ENCODE measurements at places on chromosomes 1 and 21. TPM values are rescaled to one million over a fixed set of nuclear protein-coding genes. Genes with fewer than 3 reads are reported as not detected.

DNA sequence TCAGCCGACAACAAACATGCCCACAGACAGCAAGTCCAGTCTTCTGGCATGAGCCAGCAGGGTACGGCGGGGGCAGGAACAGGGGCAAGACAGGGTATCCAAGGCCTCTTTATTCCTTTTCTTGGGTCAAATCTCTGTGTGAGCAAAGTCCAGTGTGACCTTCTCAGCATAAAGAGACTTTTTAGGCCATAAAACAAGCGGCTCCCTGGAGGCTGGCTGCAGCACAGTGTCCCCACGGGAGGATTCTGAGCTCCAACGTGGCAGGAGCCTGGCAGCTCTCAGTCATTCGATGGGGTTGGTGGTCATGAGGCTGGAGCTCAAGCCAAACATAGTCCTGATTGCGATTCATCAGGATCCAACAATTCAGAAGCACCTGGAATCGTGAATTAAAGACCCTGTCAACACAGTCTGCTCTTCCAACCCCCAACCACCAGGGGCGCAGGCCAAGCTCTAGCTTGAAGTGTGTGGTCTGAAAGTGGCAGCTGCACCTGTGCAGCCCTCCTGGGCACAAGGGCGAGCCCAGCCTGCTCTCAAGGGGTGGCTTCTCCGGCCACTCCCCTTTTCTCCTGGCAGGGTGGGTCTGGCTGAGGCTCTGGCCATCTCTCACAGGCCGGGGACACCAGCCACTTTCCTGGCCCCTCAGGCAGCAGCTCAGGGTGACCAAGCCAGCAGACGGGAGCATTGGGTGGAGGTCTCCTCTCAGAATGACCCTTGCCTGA lies 62.1 kb downstream of the SLC66A1 start:
- DNase-seq = peak; percentile 85

- peak; percentile 73 for DNase-seq
Measured at GRCh38 chr1:21232044-21232443, 55.3 kb upstream of the EIF4G3 start.

GRCh38 chr1:61353797-61354406 lies 271.5 kb downstream of the NFIA start:
- no peak for DNase-seq

GRCh38 chr1:97999320-97999719 lies 78.5 kb upstream of the DPYD start:
- DNase-seq = peak; percentile 47

DNA sequence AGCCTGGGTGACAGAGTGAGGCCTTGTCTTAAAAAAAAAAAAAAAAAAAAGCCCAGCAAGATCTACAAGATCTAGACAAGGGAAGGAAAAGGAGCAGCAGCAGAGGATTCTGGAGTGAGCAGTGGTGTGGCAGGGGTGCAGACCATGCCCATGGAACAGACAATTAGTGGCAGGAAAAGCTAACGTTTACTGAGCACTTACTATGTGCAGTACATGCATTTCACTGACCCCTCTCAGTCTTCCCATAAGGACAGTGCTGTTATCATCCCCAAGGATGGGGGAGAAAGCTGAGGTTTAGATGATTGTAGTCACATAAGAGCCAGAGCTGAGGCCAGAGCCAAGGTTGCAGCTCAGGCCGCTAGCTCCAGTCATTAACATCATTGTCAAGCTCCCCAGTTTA lies 5.9 kb downstream of the PODN start:
- no peak for DNase-seq

- DNase-seq = peak; percentile 65
Measured at GRCh38 chr1:206002160-206002559, 1.0 kb downstream of the RAB7B start.

GRCh38 chr1:154304664-154305337 lies 16.1 kb upstream of the AQP10 start:
- DNase-seq = no peak

GRCh38 chr1:23585321-23586022 lies 26.2 kb upstream of the ID3 start:
- DNase-seq = peak; percentile 78

DNA sequence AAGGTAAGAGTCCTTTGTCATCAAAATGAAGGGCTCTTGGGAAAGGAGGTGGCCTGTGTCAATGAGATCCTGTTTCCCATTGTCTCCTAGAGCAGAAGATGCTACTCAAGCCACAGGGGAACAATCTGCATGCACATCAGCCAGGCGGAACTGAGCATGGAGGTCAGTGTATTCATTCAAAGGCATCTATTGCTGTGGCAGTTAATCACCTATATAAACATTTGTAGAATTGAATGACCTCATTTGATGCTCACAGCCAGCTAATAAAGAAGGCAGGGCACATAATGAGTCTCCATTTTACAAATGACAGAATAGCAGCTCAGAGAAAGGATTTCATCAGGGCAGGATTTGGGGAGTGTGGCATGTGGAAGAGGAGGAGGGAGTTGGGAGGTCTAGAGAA lies 5.7 kb upstream of the FYB2 start:
- no peak for DNase-seq

- DNase-seq = no peak
Measured at GRCh38 chr21:28872218-28872617, 120.5 kb downstream of the LTN1 start.

GRCh38 chr1:231200388-231201031 lies 38.7 kb downstream of the TRIM67 start:
- DNase-seq = no peak

DNA sequence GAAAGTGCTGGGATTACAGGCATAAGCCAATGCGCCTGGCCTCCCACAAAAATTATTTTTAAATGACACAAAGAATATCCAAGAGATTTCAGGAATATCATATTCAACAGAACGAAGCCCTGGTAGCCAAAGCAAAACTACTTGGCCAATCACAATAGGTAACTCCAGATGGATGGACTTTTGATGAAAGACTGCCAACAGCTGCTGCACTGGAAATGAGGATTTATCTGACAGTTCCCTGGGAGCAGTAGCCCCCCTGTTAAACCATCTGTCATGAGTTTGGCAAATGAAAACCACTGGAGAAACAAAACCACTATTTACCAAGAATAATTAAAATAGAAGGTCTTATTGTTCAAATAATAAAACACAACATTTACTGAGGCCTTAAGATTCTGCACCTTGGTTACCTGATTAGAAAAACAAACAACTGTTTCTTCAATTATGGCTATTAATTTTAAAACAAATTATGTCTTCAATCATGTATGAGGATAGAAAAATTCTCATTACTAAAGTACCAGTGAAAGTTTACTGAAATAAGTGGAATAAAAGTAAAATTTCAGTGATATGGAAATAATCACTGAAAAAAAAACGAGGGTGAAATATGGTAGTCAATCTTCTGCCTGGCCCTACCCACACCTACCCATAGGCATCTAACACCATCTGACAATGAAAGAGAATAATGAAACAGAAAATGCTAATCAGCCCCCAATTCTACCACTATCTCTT lies 34.3 kb upstream of the PSMG1 start:
- DNase-seq = peak; percentile 90

DNA sequence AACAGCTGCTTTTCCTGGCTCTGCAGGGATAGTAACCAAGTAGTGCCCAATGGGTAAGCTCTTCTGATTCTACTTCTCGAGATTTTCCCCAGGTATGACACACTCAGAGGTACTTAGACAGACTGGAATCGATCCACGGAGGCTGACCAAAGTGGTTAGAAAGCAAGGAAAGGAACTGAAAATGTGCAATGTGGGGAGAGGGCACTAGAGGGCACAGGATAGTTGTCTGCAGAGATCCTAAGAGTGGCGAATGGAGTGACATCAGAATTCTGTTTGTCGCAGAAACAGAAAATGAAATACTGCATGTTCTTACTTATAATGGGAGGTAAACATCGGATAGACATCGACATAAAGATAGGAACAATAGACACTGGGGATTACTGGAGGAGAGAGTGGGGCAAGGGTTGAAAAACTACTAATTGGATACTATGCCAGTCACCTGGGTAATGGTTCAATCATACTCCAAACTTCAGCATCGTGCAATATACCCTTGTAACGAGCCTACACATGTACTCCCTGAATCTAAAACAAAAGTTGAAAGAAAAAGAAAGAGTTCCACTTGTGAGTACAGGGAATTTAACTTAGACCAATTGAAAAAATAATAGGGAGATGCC lies 23.3 kb downstream of the CYP2J2 start:
- peak; percentile 52 for DNase-seq

- DNase-seq = no peak
Measured at GRCh38 chr1:10237157-10237539, 26.8 kb downstream of the KIF1B start.

GRCh38 chr1:98331243-98331642 lies 330.3 kb upstream of the SNX7 start:
- no peak for DNase-seq

DNA sequence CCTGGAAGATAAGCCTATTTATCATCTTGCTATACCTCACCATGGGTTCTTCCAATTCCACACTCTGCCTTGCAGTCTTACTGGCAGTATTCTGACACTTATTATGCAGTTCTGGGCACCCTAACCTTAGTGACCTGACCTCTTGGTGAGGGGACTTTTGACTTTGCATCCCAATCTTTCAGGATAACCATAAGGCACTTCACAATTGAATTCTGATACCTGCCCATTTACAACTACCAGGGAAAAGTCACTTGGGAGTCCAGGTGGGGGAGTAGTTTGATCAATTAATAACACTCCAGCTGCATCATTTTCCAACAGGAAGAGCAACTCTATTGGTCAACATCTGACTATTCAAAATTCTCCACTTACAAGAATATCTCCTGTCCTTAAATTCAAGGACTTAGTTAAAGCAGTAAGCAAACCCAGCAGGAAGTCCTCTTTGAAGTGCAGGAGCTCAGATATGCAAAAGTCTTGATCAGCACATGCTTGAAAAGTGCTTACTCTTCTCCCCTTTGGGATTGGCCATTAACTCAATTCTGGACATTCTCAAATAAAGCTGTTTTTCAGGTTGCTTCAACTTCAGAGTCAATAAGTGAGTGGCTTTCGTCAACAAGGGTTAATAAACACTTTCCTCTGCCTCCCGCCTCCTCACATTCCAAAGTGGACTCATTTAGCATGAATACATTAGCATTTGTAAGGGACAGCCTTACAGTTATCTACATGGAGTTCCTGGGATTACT lies 177.4 kb upstream of the NRIP1 start:
- DNase-seq = no peak

- DNase-seq = peak; percentile 50
Measured at GRCh38 chr1:43049481-43049880, 90.8 kb upstream of the SLC2A1 start.

DNA sequence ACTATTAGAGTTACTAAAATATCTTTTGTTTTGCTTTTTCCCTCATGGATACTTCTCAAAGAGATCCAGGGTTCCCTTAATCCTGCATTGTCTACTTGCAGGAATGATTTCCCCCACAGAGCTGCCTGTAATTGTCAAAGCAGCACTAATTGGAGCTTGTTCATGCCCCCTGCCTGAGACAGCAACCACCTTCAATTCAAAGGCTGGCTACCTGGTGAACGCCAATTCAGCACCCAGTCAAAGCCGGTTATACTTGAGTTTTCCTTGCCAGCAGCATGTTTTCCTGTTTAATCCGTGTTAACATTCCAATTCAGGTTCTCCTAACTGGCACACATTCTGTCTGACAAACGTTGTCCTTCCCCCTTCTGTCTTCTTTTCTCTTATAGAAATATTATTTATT lies 382.9 kb downstream of the NTNG1 start:
- DNase-seq = no peak

DNA sequence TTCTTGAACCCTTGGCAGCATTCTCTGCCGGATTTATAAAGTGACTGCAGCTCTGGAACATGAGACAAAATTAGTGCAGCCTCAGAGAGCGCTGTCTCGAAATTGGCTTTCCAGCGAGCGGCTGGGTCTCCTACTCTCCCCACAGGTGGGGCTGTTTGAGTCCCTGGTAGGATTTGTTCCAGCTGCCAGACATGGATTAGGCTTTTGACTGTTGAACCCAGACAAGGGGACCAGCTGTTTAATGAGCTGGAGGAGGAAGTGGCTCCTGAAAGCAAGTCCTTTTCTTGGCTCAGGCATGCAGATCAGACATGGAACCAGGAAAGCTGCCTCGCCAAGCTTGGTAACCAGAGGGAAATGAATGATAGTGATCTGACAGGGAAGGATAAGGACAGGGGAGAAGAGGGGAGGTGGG lies 69.6 kb downstream of the UBIAD1 start:
- peak; percentile 34 for DNase-seq

DNA sequence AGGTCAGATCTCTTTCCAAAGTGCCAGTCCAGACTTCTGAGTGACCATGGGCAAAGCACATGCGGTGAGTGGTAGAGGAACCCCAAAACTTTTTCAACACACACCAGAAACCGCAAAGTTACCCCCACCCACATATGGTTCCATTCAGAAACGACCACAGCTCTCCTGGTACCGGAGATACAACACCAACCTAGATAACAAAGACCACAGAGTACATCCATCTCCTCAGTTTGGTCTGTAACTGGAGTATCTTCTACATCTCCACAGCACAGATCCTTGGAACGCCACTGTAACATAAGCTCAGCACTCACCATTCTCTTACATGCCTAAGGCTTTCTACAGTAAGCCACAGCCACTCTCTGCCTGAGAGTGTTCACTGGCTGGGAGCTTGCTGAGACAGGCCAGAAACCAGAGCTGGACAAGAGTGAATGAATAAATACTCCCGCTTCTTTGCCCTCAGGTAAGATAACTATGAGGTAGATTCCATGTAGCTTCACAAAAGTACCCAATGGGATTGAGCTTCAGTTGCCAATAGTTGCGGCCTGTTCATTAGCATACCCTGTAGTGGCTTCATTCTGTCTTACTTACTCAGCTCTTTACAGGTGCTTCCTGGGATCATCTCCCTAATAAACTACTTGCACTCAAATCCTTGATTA lies 81.8 kb downstream of the SMYD3 start:
- DNase-seq = peak; percentile 27

DNA sequence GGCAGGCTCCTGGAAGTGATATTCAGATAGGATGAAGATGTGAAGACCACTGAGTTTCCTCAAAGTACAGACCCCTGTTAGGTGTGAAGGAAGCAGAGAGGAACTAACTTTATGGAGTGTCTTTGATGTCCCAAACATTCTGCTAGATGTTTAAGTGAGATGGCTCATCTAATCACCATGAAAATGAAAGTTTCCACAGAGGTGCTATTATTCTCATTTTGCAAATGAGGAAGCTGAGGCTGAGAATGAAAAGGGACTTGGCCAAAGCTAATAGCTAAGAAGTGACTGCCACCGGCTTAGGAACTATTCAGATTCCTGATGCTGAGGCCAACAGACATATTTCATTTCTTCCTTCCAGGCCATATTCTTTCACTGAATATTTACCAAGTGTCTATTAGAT lies 45.9 kb upstream of the WLS start:
- DNase-seq = no peak

GRCh38 chr1:60130703-60131102 lies 57.1 kb upstream of the C1orf87 start:
- peak; percentile 37 for DNase-seq

DNA sequence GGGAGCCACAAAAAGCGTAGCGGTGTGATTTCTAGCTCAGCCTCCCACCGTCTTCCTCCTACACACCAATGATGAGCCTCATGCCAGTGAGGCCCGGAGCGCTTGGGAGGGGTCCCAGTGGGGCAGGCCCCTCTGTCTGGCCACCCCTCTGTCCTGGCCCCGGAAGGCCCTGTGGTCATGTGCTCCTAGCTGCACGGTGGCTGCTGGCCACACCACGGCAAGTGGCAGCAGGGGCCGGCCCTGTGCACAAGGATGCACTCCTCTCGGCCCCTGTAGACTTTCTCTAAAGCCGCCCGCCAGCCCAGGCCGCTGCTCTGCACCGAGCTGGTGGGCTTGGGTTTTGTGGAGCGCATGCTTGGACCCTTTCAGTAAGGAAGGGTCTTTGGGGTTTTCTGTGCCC lies 53.6 kb downstream of the KCNAB2 start:
- DNase-seq = no peak

ADAM30 gene
- not detected for total RNA-seq

MMP23B gene
- total RNA-seq = 1.6 TPM

SLC16A4 gene
- 38.2 TPM for total RNA-seq

KIF14 gene
- total RNA-seq = 0.36 TPM

ACTL8 gene
- total RNA-seq = not detected

AGMAT gene
- total RNA-seq = 3.2 TPM

PIAS3 gene
- 28.1 TPM for total RNA-seq
